NCI-H774 (cell line): ENCODE measurements at places on chromosomes 11 and 22.
A peak's percentile ranks its signal among the peaks of the same experiment; 100 is the strongest.

- no peak for DNase-seq
These were observed 97.8 kb upstream of the ZBED5 start for GRCh38 chr11:10955616-10956015.

- no peak for DNase-seq
These were observed 35.9 kb downstream of the PIK3C2A start for GRCh38 chr11:17171916-17172315.

DNA sequence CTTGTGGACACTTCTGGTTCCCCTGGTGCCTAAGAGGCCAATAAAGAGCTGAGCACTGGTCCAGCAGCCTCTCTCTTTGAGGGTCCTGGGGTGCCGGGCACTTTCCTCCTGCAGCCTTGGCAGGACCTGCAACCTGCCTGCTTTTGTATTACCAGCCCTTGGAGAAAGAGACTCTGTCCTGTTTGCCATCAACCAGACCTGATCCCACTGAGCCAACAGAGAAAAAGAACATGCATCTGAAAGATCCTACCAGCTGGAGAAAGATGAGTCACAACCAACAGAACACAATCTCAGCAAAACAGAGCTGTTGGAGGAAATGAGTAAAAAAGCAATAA lies 321.0 kb downstream of the DDX10 start:
- no peak for DNase-seq

DNA sequence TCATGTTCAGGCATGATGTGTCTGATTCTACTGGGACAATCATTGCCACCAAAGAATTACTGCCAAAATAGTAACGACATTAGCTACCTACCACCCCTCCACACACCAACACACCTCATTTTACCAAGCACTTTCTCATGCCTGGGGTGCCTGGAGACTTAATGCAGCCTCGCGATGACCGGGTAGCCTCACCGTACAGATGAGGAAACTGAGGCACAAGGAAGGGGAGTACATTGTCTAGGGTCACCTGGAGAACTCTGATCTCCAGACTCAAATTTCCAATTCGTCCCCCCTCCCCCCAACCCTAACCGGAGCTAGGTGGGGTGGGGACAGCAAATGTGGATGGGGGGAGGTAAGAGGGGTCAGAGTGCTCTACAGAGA lies 2.7 kb upstream of the RTN4RL2 start:
- DNase-seq, result peak; percentile 28

- no peak for DNase-seq
These were observed 5.6 kb upstream of the EHD1 start for GRCh38 chr11:64884019-64884418.

DNA sequence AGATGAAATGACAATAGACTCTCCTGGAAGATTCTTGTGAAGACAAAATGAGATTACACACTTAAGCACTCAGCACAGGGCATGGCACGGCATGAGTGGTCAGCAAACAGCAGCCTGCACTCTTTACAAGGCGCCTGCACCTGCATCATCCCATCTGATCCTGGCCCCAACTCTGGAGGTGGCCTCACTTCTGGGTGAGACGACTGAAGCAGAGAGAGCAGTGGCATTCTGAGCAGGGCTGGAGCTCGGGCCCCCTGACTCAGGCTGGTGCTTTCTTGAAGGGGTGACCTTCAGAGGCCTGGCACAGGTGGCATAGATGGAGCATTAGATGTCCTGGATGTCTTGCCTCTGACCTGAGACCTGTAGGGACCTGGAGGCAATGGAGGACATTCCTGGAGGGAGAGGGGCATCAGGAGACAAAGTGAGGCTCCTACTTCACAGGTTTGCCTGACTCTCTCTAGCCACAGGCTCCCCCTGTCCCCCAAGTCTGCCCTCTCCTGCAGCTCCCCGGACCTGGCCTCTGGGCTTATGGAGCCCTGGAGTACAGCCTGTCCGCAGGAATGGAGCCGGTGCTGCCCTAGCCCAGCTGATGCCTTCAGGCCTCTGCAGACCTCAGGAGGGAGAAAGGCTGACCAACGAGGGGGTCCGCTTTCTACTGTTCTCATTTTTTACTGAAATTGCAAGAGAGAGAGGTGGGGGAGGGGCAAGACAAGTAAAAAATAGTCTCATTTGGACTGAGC lies 65.5 kb upstream of the THY1 start:
- no peak for DNase-seq

DNA sequence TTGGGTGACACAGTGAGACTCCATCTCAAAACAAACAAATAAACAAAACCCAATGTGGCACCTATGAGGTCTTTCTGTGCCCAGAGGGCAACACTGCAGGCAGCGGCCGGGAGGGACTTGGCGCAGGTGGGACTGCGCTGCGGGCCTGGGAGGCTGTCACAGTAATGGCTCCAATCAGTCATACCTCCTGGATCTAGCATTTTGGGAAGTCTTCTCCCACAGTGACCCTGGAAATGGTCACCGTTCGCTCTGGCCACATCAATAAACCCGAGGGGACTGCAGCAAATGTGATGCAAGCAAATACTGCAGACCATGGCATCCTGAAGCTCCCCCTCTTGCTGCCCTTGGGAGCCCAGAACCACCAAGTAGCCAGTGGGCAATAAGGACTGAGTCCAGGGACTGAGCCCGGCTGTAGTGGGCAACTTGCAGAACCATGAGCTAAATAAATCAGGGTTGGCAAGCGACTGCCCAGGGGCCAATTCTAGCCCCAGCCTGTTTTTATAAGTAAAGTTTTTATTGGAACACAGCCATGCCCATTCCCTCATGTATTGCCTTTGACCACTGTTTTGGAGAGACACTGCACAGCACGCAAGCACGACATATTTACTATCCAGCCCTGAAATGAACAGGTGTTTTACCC lies 15.4 kb downstream of the SHANK2 start:
- no peak for DNase-seq

DNA sequence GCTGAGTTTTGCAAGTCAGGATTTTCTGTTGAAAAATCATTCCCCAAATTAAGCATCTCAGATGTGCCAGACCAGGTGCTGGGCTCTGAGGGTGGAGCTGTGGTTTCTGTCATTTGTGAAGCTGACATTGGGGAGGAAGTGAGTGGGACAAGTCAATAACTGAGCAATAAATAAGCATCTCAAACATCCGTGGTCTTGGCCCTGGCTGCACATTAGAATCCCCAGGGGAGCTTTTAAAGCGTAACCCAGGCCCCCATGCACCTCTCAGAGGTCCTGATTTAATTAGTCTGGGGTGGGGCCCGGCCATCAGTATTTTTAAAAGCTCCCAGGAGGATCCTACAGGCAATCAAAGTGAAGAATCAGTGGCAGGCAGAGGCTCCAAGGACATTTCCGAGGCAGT lies 420.0 kb downstream of the MN1 start:
- no peak for DNase-seq

DNA sequence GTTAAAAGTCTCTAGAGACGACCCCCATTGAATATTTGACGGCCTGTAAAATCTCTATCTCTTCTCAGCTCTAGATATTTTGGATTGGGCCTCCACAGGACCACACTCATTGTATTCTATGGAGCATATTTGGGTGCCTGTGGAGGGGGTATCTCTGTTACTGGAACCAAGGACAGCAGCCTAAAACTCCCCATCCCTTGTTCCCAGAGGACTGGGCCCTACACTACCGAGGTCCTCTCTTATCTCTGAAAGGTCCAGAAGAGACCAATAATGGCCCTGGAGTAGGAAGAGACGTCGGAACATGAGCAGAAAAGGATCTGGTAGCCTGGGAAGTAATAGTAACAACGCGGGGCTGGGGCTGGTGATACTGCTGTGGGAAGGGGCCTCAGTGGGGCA lies 542 bp downstream of the HPS4 start:
- DNase-seq, result no peak

- no peak for DNase-seq
These were observed 33.8 kb upstream of the OR9G4 start for GRCh38 chr11:56782167-56782847.

DNA sequence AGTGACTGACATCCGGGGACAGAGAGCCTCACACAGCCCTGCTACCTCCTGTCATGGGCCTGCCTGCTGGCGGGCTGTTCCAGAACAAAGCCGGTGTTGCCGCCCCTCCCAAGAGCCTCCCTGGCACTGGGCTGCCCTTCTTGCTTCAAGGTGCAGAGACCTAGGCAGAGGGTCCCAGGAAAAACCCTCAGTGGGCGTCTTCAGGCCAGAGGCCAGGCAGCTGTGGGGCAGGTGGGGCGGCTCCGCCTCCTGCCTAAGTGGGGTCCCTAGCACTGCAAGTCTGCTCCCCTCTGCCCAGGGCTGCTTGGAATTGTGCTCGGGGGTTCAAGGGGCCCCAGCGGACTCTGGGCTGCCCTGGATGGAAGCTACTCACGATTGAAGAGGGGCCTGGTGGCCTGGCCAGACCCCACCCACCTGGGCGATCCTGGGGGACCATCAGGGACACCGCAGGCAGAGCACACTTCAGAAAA lies 20.4 kb upstream of the GNB1L start:
- DNase-seq, result no peak

GRCh38 chr11:38252620-38253019 lies 1654.6 kb upstream of the RAG2 start:
- DNase-seq, result no peak

- no peak for DNase-seq
These were observed 1.1 kb downstream of the CDC45 start for GRCh38 chr22:19480789-19481188.
